ENCODE measurements at places on chromosomes 7 and 10. TPM values are rescaled to one million over a fixed set of nuclear protein-coding genes. Genes with fewer than 3 reads are reported as not detected.
A peak's percentile ranks its signal among the peaks of the same experiment; 100 is the strongest.

Gene CHPF2
- total RNA-seq, result 33.6 TPM

Gene TBXAS1
- 4.8 TPM for total RNA-seq

Gene TMEM196
- not detected for total RNA-seq

Gene GPR15LG
- not detected for total RNA-seq

Gene AKR1C2
- 0.17 TPM for total RNA-seq

Gene RGR
- not detected for total RNA-seq

Gene KCND2
- not detected for total RNA-seq

Gene SLC26A3
- total RNA-seq, result not detected

Gene HOGA1
- total RNA-seq, result not detected

Gene BLNK
- total RNA-seq, result not detected

DNA sequence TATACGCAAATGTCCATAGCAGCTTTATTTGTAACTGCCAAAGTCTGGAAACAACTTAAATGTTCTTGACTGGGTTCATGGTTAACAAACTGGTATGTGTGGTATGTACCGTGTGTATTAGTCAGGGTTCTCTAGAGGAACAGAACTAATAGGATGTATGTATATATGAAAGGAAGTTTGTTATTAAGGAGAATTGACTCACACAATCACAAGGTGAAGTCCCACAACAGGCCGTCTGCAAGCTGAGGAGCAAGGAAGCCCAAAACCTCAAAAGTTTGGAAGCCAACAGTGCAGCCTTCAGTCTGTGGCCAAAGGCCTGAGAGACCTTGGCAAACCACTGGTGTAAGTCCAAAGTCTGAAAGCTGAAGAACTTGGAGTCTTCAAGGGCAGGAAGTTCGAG lies 66.8 kb downstream of the TMEM168 start:
- H3K4me3 ChIP-seq, result no peak overlapping the region
- H3K36me3 ChIP-seq, result no peaks in the 10 kb centered on the region
- H3K4me1 ChIP-seq, result no peaks in the 10 kb centered on the region

- peak overlapping the region; percentile 96 for H3K27ac ChIP-seq
- H3K27me3 ChIP-seq, result no peaks in the 10 kb centered on the region
- peak overlapping the region; percentile 100 for H3K4me3 ChIP-seq
- no peak for DNase-seq
- H3K36me3 ChIP-seq, result peaks cover 9% of the 10 kb centered on the region
- H3K4me1 ChIP-seq, result peaks cover 56% of the 10 kb centered on the region
These were observed 830 bp downstream of the RAB18 start for GRCh38 chr10:27504808-27505460.

- peaks cover 17% of the 10 kb centered on the region for H3K27me3 ChIP-seq
- DNase-seq, result no peak
- no peak overlapping the region for H3K4me3 ChIP-seq
These were observed 42.1 kb downstream of the GSDME start for GRCh38 chr7:24715171-24715570.

- H3K27ac ChIP-seq, result no peak overlapping the region
- H3K4me3 ChIP-seq, result no peak overlapping the region
These were observed 40.1 kb downstream of the PARP12 start for GRCh38 chr7:140022582-140023211.

- no peaks in the 10 kb centered on the region for H3K27me3 ChIP-seq
- no peaks in the 10 kb centered on the region for H3K4me1 ChIP-seq
- H3K27ac ChIP-seq, result no peak overlapping the region
- no peak overlapping the region for H3K4me3 ChIP-seq
These were observed 7.9 kb downstream of the MTURN start for GRCh38 chr7:30142710-30143109.

DNA sequence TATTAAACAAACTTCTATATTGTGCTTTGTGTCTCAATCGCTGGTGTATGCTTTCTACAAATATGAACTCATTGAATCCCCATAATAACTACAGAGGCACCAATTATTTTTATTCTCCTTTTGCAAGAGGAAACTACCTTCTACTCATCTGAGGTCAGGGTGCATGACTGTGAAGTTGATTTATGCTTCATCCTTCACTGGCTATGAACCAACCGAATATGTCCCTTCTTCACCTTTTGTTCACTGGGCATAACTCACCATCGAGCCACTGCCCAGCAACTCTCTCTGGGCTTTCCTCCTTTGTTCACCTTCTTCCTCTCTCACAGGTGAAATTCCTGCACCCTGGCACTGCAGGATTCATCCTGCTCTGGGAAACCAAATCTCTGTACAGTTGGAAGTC lies 61.3 kb upstream of the PFKP start:
- peaks cover 16% of the 10 kb centered on the region for H3K4me1 ChIP-seq
- H3K4me3 ChIP-seq, result no peak overlapping the region
- no peak for DNase-seq
- no peak overlapping the region for H3K27ac ChIP-seq
- peaks cover 31% of the 10 kb centered on the region for H3K27me3 ChIP-seq

DNA sequence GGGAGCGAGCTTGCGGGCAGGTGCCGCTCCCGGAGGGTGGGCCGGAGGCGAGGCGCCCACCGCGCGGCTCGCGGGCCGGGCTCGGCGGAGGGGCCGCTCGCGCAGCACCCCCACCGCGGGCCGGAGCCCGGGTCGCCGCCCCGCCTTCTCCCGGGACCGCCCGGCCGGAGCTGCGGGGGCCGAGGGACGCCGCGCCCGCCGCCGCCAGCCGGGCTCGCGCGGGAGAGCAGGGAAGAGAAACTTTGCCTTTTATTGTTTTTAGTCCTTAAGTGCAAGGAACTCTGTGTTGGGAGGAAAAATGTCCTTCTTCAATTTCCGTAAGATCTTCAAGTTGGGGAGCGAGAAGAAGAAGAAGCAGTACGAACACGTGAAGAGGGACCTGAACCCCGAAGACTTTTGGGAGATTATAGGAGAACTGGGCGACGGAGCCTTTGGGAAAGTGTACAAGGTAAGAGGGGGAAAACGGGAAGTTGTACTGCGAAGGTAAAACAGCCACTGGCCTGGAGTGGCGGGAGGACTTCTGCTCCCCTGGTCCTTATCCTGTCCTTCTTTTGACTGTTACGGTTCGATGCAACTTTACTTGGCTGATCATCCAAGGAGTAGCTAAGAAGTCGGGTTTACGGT lies 620 bp downstream of the SLK start:
- H3K27ac ChIP-seq, result peak overlapping the region; percentile 80
- H3K4me1 ChIP-seq, result peaks cover 38% of the 10 kb centered on the region
- H3K4me3 ChIP-seq, result peak overlapping the region; percentile 94
- peak; percentile 22 for DNase-seq

DNA sequence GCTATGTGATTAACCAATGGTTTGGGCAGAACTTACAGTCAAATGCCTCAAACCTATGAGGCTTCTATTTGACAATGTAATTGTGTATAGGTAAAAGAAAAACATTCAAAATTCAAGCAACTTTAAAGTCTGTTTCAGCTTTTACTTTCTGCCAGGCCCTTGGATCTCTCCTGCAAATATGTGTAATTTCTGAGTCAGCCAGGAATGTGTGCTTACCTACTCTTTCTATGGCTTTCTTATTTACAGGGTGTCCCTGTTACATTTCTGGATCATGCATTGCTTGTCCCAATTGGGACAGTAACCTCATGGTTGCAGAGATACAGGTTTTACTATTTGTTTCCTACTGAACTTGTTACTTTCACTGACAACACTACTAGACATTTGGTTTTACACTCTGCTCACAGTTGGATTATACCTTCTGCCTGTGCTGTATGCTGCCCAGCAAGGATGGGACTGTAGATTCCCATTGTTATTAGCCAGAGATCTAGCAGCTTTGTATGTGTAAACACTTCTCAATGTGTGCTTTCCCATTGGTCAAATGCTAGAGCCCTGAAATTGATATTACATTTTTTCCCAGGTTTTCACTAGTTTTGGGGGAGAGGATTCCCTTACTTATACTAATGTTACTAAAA lies 355.3 kb downstream of the ARL4A start:
- no peak for DNase-seq
- no peak overlapping the region for H3K4me3 ChIP-seq
- no peaks in the 10 kb centered on the region for H3K36me3 ChIP-seq
- no peaks in the 10 kb centered on the region for H3K4me1 ChIP-seq
- peaks cover 11% of the 10 kb centered on the region for H3K27me3 ChIP-seq

- peaks cover 5% of the 10 kb centered on the region for H3K4me1 ChIP-seq
- H3K4me3 ChIP-seq, result no peak overlapping the region
- no peaks in the 10 kb centered on the region for H3K36me3 ChIP-seq
- no peak for DNase-seq
- no peaks in the 10 kb centered on the region for H3K27me3 ChIP-seq
These were observed 64.9 kb downstream of the PLXNA4 start for GRCh38 chr7:132511387-132511786.

DNA sequence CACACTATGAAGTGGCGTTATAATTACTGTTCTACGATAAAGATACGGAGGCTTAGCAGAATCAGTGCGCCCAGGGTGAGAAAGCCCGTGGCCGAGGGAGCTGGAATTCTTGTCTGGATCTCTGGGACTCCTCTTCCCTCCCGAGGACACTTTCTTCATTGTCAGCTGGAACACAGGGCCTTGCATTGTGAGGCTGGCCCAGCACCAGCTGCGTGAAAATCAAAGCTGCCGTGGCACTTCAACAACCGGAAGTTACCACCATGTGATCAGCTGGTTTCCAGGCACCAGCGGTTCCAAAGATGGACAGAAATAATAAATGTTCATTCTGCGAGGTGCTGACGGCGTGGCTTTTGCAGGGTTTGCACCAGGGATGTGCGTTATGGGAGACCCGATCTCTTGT lies 234.0 kb upstream of the PITRM1 start:
- H3K27ac ChIP-seq, result no peak overlapping the region
- H3K36me3 ChIP-seq, result no peaks in the 10 kb centered on the region
- no peak overlapping the region for H3K4me3 ChIP-seq
- H3K4me1 ChIP-seq, result peaks cover 4% of the 10 kb centered on the region

- no peak for DNase-seq
- no peaks in the 10 kb centered on the region for H3K36me3 ChIP-seq
- no peaks in the 10 kb centered on the region for H3K4me1 ChIP-seq
- H3K4me3 ChIP-seq, result no peak overlapping the region
- no peak overlapping the region for H3K27ac ChIP-seq
These were observed 667.1 kb upstream of the LRRTM3 start for GRCh38 chr10:66258693-66259092.

- H3K27ac ChIP-seq, result no peak overlapping the region
- DNase-seq, result peak; percentile 28
- H3K4me3 ChIP-seq, result peak overlapping the region; percentile 65
- peaks cover 10% of the 10 kb centered on the region for H3K4me1 ChIP-seq
- H3K27me3 ChIP-seq, result peaks cover 45% of the 10 kb centered on the region
These were observed 961 bp downstream of the SCRN1 start for GRCh38 chr7:29988424-29989256.

- no peak overlapping the region for H3K27ac ChIP-seq
- H3K36me3 ChIP-seq, result no peaks in the 10 kb centered on the region
- H3K4me3 ChIP-seq, result no peak overlapping the region
These were observed 591.9 kb upstream of the MGMT start for GRCh38 chr10:128875030-128875744.

DNA sequence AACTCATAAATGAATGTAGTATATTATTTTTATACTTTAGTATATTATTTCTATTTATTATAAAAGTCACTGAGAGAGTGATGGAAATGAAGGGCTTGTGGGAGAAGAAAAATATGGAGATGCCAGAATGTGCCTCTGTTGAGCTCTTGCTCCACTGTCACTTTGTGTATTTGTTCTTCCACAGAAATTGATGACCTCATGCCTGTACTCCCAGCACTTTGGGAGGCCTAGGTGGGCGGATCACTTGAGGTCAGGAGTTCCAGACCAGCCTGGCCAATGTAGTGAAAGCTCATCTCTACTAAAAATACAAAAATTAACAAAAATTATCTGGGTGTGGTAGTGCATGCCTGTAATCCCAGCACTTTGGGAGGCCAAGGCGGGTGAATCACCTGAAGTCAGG lies 76.4 kb upstream of the STK17A start:
- H3K36me3 ChIP-seq, result no peaks in the 10 kb centered on the region
- H3K27me3 ChIP-seq, result peaks cover 4% of the 10 kb centered on the region
- no peaks in the 10 kb centered on the region for H3K4me1 ChIP-seq
- DNase-seq, result no peak

DNA sequence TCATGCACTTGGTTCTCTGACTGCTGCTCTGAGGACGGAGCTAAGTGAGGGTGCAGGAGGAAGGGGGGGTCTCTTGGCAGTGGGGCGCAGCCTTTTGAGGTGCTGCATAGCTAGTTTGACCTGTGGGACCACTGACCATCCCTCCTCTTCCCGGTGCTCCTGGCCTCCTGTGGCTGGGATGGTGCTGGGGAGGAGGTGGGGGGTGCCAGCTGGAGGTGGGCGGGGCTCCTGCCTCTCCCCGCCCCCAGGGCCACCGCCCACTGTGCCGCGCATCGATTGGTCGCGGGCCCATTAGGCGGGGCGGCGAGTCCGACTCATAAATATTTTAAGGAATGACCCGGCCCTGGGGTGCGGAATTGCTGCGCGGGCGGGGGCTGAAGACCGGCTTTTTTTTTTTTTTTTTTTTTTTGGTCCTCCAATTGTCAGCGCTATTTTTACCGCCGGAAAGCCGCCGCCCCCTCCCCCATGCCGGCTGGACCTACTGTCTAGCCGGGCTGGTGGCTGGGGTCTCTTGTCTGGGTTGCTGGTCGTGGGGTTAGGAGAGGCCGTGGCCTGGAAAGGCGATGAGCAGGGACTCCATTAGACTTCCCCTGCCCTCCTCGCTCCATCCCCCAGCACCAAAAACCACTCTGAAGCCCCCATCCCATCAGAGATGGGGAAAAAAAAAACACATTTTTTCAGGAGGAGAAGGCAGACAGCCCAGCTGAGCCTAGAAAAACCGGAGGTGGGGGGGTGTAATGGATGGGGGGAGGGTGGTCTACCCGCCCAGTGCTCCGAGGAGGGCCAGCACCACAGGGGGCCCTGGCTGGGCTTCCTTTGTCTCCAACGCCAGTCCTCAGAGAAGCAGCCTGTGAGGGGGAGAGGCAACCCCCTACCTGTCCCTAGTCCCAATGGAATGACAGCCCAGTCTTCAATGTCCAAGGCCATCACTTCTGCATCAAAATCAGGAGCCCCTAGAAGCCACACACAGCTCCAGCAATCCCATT lies 6.4 kb downstream of the SH2B2 start:
- H3K4me1 ChIP-seq, result peaks cover 24% of the 10 kb centered on the region
- H3K36me3 ChIP-seq, result no peaks in the 10 kb centered on the region
- no peaks in the 10 kb centered on the region for H3K27me3 ChIP-seq
- no peak overlapping the region for H3K27ac ChIP-seq

DNA sequence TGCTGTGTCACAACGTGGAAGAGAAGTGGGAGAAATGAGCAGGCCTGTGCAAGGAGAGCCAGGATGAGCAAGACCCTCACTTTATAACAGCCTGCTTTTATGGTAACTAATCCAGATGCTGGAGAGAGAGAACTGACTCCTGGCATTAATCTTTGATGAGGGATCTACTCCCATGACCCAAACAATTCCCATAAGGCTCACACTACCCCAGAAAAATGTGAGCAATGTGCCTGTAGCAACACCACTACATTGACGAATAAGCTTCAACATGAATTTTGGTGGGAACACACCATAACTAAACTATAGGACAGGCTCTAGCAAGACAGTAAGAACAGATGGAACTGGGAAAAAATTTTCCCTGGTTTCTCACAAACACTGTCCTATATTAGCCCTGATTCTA lies 173.6 kb upstream of the PRSS58 start:
- H3K4me1 ChIP-seq, result peaks cover 39% of the 10 kb centered on the region
- peaks cover 3% of the 10 kb centered on the region for H3K27me3 ChIP-seq
- no peak for DNase-seq
- no peak overlapping the region for H3K27ac ChIP-seq
- H3K36me3 ChIP-seq, result no peaks in the 10 kb centered on the region

All from activated CD4-positive, alpha-beta memory T cell treated with anti-CD3 and anti-CD28 coated beads for 36 hours (primary cell).